ENCODE measurements at places on chromosomes 2 and 18. TPM values are rescaled to one million over a fixed set of nuclear protein-coding genes. Genes with fewer than 3 reads are reported as not detected.

Gene NEUROD1
- not detected for total RNA-seq

DNA sequence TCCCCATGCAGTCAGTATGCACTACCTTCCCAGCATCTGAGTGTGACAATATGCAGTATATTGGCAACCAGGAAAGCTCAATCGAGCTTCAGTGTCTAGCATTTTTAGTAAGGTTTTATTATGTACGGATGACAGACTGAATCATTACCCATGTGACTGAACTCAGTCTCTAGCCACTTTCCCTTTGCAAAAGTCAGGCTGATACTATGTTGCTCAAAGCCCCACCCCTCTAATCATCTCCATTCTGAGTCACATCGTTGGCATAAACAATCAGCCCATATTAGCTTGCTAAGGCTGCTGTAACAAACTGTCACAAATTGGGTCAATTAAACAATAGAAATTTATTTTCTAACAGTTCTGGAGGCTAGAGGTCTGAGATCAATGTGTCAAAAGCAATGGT lies 25.8 kb upstream of the SRD5A2 start:
- no peaks in the 10 kb centered on the region for H3K27me3 ChIP-seq
- no peak for DNase-seq
- H3K4me3 ChIP-seq = no peak overlapping the region
- no peaks in the 10 kb centered on the region for H3K4me1 ChIP-seq
- no peaks in the 10 kb centered on the region for H3K36me3 ChIP-seq

DNA sequence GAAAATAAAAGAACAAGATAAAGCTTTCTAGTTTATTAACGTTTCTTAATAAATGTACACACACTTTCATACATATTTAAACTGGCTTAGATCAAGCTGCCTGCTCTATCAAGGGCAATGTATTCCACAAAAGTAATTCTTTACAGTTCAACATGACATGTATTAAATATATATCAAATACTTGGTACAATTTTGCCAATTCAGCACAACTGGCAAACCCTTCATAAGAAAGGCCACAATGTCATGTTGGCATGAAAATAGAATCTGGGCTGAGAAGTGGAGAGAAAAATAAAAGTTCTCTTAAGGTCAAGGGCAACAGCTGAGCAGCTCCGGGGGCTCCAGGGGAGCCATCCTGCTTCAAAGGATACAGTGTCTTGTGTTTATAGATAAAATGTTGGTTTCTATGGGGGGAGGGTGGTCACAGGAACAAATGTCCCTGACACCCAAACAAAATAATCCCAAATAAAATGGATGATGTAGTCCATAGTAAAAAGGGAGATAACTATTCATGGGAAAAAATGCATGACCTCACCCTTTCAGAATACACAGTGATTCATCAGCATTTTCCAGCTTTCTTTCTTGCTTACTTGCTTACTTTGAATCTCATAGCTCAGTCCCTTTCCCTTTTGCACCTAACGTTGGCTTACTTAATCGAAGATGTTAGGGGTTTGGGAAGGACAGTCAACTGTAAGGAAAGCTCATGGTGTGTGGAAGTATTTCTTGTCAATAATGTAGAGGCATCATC lies 494.9 kb downstream of the NYAP2 start:
- no peak overlapping the region for H3K27ac ChIP-seq
- H3K27me3 ChIP-seq = no peaks in the 10 kb centered on the region
- no peak overlapping the region for H3K4me3 ChIP-seq
- H3K4me1 ChIP-seq = no peaks in the 10 kb centered on the region

DNA sequence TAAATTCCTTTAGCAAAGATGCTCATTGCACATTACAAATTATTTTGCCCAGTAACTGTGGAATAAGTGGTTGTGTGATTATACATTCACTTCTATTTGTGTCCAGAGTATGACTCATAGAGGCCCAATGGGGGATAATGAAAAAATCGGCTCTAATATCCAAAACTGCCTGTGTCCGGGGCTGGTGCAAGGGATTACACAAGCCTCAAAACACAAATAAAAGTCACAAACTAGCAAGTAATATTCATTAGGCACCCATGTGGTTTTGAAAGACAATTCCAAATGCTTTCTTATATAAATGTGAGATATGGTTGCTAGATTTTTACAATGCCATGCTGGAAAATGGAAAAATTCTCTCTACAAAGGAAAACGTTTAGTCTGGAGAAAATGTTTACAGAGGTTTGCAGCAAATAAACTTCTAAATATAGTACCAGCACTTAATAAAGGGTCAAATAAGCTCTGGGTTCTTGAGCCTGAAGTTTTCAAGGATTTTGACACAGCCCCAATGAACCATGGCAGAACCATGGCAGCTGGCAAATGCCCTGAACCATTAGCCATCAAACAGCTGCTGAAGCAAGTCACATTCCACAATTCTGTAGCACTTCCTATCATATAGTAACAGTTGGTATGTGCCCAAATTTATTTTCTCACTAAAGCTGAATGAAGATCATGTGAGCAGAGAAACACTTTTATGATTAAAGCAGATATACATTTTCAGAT lies 40.5 kb downstream of the IRS1 start:
- no peaks in the 10 kb centered on the region for H3K36me3 ChIP-seq
- H3K4me3 ChIP-seq = no peak overlapping the region
- H3K4me1 ChIP-seq = peaks cover 40% of the 10 kb centered on the region
- DNase-seq = no peak

DNA sequence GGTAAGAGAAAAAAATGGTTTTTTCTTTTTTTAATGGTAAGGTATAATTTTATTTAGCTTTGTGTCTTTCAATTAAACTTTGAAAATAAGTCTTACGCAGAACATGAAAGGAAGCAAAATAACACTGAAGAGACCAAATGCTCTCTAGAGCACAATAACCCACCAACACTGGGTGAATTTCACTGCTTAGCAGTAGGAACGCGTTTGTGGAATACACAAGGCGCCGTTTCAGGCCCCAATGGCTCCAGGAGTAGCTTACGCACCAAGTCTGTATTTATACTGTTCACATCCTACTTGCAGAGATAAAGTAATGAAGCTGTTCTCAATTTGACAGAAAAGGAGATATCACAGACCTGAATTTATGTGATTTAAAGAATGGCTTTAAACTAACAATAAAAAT lies 23.5 kb downstream of the RPL31 start:
- H3K4me1 ChIP-seq = peaks cover 12% of the 10 kb centered on the region
- no peak overlapping the region for H3K4me3 ChIP-seq
- peaks cover 4% of the 10 kb centered on the region for H3K36me3 ChIP-seq
- no peak for DNase-seq
- no peaks in the 10 kb centered on the region for H3K27me3 ChIP-seq
